ENCODE measurements at places on chromosomes 16 and 17. TPM values are rescaled to one million over a fixed set of nuclear protein-coding genes. Genes with fewer than 3 reads are reported as not detected.

The SENP3 gene
- 91.1 TPM for total RNA-seq

- DNase-seq = peak; percentile 32
Measured at GRCh38 chr16:82634955-82635610, 8.3 kb downstream of the CDH13 start.

DNA sequence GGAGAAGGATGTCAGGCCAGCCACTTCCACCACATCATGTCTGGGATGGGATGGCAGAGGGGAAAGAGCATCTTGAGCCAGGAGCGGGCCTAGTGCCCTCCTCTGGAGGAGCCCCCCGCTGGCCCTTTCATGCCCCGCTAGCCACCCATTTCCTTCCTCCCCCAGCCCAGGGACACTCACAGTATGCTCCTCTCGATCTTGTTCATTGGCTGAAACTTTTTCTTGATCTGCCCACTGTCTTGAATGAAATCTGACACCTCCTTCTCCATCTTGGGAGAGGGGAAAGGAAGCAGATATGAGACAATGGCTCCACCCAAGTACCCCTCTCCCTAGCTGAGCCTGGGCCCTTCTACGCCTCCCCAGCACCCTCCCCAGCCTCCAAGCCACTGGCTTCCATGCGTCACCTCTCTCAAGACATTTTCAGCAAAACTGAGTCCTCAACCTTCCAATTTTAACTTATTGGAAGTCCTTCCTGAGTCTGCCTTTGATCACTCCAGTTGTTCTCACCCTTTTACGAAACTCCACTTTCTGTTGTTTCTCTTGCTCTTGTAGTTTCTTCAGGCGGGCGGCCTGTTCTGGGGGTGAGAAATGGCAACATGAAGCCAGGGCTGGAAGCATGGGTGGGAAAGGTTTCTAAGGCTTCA, 7.2 kb downstream of the SPAG7 start:
- DNase-seq = no peak

DNA sequence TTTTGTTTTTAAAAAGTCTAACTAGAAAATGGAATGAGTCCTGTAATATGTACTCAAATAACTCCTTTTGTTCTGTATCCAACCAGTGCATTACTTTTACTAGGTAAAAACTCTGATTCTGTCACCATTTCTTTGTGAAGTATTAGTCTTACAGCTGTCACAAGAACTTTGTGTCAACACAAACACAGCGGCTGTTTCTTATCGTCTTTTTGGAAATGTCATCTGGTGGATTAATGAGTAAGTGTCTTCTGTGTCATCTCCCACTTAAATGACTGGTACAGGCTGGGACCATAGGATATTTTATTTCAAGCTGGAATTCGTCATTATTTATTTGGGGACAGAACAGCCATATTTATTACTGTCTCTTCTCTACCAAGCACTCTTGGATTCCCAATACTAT, 19.1 kb upstream of the ALDH3A2 start:
- DNase-seq = no peak

DNA sequence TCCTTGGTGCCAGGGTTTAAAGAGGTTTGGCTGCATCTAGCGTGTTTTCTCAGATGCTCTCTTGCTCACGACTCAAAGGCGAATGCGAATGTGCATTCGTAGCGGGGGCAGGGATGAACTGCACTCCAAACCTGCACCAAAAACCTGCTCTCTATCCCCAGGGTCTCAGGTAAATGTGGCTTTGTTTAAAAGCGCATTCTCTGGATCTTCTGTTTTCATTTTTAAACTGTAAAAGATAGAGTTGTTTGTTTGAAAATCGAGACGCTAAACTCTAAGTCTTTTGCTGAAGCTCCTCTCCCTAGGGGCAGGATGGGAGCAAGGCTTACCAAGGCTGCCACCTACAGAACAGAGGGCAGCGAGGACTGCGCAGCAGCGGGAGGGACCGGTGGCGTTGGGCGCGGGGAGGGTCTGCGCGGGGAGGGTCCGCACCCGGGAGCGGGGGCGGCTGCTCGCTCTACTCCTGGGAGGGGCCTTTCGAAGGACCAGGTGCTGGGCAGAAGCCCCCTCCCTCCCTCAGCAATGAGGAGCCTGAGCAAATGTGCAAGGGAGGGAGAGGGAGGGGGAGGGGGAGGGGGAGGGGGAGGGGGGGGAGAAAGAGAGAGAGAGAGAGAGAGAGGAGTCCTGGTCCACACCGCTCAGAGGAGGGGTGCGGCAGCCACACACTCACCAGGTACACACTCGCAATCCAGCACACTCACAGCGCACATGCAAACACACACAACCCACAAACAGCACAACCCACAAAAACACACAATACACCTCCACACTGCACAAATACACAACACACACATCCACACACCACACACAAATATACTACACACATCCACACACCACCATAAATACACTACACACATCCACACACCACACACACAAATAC, 142.8 kb downstream of the GRIN2A start:
- no peak for DNase-seq

- DNase-seq = peak; percentile 45
Measured at GRCh38 chr17:28472871-28473497, 460 bp upstream of the SLC13A2 start.
